ENCODE measurements at places on chromosomes 3 and 15.
A peak's percentile ranks its signal among the peaks of the same experiment; 100 is the strongest.

DNA sequence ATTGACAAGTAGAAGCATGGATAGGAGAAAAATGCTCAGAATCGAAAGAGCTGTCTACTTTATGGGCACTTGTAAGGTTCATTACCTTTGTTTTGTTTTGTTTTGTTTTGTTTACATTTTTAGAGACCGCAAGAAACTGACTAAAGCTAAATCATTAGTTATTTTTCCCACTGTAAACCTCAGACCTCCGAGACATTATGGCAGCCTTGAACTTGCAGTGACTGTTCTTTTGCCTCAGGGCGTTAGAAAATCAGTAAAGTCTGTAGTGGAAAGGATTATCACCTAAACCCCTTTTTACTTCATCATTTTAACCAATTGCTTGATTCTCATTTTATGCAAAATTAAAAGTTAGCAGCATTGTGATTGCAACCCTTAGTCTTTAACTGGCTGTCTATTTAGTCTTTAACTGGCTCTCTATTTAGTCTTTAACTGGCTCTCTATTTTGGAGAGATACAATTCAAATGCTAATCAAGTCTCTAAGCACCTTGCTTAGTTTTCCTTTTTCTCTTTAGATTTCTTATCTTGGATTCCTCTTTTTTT is 383.3 kb upstream of the ROBO2 start:
- no peak for DNase-seq

GRCh38 chr15:52680041-52680391 is 828 bp upstream of the ATOSA start:
- DNase-seq, result no peak

GRCh38 chr3:150741497-150742140 is 21.4 kb downstream of the SIAH2 start:
- no peak for DNase-seq

DNA sequence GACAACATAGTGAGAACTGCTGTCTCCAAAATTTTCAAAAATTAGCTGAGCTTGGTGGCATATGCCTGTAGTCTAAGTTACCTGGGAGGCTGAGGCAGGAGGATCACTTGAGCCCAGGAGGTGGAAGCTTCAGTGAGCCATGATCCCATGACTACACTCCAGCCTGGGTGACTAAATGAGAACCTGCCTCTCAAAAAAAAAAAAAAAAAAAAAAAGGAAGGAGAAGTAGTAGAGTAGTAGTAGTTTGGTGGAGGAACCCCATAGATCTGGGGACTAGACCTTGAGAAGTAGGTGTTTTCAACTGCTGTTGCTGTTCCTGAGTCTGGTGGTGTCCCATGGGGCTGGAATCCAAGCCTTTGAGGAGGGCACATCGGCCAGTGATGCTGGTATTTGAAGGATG is 38.4 kb upstream of the UBE2E2 start:
- DNase-seq, result no peak

GRCh38 chr3:70556056-70556455 is 243.6 kb upstream of the MDFIC2 start:
- no peak for DNase-seq

DNA sequence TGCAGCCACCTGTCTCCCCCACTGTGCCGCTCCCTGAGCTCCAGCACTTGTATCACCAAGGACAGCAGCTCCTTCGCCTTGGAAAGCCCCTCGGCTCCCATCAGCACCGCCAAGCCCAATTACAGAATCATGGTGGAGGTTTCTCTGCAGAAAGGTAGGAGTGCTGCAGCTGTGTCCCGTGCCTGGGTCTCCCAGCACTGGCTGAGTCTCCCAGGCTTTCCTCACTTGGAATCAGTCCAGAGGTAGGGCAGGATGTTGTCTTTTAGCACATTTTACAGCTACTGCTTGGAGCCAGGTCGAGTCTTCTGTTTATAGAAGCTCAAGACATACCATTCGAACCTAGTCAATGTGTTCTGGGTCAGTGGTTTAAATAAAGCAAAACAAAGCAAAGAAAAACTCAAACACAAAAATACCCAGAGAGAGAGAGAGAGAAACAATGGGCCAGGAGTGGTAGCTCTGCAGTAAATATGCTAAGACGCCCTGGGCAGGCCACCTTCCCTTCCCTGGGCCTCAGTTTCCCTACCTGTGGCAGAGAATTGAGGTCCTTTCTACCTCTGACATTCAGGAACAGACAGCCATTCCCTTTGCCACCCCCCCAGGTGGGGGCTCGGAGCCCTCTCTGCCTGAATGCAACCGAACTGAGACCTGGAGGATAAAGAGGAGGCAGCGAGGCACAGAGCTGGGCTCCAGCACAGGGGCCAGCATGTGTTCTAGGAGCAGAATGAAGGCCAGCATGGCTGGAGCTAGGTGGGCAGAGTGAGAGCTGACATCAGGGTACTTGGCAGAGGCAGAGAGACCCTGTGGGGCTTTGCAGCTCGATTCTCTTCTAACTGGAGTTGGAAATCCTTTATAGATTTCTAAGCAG is 44.1 kb downstream of the STARD5 start:
- no peak for DNase-seq

GRCh38 chr15:68875377-68876116 is 54.8 kb upstream of the SPESP1 start:
- DNase-seq, result peak; percentile 95

- no peak for DNase-seq
Measured at GRCh38 chr3:139252719-139253118, 91.1 kb upstream of the MRPS22 start.

DNA sequence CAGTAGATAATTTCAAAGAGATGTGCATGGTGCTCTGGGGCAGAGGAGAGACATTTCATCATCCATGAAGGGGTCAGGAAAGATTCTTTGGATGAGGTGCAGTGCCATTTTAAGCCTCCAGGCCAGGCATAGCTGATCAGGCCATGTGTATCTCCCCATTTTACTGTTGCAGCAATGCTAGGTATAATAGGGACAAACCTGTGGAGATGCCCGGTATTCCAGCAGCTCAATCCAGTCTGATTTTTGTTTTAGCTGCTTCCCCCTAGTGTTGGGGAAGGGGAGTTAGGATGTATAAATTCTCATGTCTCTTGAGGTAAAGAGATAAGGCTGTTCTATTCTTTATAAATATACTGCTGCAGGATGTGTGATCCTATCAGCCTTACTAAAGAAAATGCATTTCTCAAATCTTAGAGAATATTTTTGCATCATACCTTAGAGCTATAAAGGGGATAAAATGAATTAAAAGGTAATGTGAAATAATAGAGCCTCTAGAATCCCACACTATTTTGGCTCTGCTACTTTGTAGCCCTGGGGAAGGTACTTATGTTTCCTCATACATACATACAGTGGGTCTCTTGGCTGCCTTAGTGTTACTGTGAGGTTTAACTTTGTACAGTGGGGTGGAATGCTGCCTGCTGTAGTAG is 5.2 kb downstream of the CDV3 start:
- DNase-seq, result no peak

DNA sequence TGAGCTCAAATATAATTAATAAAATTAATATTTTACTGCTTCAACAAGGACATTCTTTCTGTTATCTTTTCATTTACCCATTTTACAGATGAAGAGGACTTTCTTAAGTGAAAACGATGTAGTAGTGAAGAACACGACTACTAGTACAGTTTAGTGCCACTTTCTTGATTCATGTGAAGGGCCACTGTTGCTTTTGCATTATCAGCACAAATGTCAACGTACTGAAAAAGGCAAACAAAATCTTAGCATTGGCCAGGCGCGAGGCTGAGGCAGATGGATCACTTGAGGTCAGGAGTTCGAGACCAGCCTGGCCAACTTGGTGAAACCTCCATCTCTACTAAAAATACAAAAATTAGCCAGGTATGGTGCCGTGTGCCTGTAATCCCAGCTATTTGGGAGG is 9.5 kb downstream of the PPP1R14D start:
- no peak for DNase-seq

DNA sequence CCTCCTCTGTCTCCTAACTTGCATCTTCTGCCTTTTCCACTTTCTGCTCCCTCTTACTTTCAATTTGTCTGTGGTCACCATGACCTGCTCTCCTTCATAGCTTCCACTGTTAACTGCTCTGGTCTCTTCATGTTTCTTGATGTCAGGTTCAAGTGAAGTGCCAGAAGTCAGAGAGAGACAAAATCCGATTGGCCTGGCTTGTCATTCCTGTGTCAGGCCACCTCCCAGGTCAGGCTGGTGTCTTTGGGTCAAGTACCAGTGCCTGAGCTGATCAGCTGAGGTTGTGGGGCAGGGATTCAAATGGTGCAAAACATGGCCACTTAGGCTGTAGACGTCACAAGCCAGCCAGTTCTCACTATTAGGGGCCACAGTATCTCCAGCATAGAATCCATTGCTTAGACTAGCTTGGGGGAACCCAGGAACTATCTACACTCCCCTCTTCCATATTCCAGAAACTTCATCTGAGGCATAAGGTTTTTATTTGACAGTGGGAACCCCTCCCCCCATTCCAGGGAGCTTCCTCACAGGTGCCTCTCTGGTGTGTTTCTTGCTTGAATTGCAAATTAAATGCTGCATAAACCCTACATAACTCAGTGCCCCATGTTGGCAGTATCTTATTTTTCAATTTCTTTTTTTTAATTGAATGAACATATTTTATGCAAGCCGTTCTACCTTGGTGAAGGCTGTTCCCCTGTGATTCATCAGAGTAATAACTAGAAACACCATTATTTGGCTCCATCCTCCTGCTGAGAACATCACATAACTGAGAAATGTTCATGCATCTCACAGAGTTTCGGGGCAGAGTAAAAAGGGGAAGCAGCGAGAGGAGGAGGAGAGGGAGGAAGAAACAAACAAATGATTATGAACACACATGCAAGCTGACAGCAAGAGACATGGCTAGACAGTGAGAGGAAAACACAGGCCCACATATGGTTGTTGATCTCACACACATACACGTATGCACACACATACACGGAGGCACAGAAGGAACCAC is 175.8 kb downstream of the TLE3 start:
- no peak for DNase-seq

GRCh38 chr3:147939839-147940238 is 530.7 kb downstream of the ZIC1 start:
- no peak for DNase-seq

DNA sequence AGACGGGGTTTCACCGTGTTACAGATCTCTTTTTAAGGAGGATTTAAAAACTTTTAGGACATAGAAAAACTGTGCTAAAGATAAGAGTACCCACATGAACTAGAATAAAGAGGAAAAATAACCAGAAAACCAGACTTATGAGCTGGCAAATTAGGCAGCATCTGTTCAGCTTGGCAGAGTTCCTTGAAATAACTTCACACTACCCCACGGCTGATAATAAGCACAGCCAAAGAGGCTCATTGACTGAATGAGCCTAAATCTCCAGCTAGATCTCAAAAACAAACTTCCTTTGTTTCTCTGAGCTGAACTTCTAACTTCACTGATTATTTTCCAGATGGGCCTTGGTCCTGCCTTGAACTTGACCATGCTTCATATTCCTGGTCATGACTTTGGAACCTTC is 26.7 kb upstream of the PIK3R4 start:
- DNase-seq, result no peak

DNA sequence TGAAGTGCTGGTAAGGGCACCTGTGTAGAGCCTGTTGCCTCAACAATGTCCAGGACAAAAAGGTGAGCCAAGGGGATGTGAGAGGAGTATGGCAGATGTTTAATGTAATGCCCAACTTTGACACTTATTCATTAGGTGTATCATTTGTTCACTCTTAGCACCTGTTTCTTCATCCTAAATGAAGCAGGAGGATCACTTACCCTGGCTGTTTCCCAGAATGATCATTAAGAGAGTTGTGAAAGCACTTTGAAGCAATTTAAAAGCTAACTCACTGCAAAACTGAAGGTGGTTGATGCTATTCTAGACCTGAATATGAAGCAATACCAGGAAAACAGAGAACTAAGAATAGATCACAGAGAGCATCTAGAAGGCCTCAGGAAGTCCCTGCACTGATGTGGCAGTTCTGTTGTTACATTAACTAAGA is 3.4 kb upstream of the HHLA2 start:
- no peak for DNase-seq

- no peak for DNase-seq
Measured at GRCh38 chr3:127276995-127277394, 10.9 kb downstream of the PRR20G start.

GRCh38 chr3:5826467-5826866 is 639.0 kb downstream of the EDEM1 start:
- DNase-seq, result no peak

DNA sequence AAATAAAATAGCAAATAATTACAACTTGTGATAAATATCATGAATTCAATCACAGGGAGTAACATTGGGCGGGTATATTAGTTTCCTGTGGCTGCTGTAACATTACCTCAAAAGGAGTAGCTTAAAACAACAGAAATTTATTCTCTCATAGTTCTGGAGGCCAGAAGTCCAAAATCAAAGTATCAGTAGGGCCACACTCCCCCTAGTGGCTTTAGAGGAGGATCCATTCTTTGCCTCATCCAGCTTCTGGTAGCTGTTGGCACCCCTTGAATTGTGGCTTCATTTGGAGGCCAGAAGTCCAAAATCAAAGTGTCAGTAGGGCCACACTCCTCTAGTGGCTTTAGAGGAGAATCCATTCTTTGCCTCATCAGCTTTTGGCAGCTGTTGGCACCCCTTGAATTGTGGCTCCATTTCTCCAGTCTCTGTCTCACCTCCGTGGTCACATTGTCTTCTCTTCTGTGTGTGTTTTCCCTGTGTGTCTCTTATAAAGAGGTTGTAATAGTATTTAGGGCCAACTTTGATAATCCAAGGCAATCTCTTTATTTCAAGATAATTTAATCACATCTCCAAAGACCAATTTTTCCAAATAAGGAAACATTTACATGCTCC is 3.1 kb upstream of the CFAP20DC start:
- no peak for DNase-seq
